Right lobe of liver (tissue), 6 donors: ENCODE measurements at places on chromosomes 4 and X. TPM values are rescaled to one million over a fixed set of nuclear protein-coding genes. Genes with fewer than 3 reads are reported as not detected.

ZCCHC4 gene
- total RNA-seq = 6.1 TPM

DNA sequence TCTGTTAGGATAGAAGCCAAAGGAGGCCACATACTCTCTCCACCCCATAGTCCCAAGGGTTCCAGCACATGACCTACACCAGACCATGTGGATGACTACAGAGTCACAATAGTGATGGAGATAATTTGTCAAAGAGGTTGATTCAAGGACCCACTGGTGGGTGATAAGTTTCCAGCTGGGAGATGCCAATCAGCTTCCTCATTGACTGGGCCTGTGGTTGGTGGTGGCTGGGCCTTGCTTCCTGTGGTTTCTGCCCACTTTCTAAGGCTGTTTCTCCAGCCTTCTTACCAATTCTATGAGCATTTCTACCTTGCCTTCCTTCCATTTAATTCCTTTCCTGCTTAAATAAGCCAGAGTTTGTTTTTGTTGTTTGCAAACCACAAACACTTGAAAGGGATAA lies 95.5 kb upstream of the CPEB2 start:
- no peak for DNase-seq

DNA sequence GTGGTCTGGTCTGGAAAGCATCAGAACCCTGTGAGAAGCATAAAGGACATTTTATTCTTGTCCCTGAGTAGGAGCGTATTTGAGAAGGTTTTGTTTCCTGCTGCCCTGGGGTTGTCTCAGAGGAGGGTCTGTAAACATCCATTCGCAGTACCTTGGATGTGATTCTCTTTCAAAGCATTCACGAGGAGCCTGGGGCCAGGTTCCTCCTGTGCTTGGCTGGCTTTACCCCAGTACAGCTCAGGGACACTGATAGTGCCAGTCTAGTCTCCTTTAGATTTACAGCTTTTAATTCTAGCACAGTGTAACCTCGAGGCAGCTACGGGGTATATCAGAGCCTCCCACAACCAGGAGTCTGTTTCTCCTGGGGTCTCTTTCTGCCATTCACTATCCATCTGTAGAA lies 2.7 kb downstream of the CLRN2 start:
- no peak for DNase-seq

GRCh38 chr4:69594382-69594781 lies 45.1 kb downstream of the UGT2A2 start:
- DNase-seq = no peak

DNA sequence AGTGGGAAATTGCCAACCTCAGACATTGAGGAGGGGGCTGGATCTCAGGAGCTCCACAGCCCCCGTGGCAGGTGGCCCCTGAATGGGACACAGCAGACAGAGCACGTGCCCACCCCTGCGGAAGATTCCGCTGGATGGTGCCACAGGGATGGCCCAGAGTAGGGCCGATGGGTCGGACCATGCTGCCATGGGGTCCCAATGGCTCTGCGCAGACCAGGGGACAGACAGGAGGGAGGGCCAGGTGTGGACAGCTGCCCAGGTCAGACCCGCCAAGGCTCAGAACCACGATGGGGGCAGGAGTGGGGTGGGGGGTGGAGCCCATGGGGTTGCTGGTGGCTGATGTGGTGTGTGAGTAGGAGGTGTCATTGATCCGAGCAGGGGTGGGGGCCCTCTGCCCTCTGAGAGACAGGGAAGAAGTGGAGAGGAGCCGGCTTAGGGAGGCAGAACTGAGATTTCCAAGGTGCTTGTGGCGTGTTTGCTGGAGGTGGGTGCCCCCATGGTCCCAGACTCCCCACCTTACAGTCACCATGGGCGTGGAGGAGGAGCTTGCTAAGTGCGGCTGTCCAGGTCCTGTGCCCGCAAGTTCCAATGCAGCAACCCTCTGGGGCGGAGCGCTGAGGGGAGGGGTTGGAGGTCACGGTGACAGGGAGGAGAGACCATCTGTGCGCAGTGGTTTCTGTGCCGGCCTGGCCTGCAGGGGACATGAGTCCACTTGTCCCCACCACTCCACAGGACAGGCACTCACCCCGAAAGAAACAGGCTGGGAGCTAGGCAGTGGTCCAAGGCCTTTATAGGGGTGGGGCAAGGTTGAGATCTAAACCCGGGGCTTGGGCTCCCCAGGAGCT lies 12.9 kb downstream of the SH3TC1 start:
- DNase-seq = no peak

SFRP2 gene
- total RNA-seq = not detected

SLC34A2 gene
- total RNA-seq = 0.61 TPM

DNA sequence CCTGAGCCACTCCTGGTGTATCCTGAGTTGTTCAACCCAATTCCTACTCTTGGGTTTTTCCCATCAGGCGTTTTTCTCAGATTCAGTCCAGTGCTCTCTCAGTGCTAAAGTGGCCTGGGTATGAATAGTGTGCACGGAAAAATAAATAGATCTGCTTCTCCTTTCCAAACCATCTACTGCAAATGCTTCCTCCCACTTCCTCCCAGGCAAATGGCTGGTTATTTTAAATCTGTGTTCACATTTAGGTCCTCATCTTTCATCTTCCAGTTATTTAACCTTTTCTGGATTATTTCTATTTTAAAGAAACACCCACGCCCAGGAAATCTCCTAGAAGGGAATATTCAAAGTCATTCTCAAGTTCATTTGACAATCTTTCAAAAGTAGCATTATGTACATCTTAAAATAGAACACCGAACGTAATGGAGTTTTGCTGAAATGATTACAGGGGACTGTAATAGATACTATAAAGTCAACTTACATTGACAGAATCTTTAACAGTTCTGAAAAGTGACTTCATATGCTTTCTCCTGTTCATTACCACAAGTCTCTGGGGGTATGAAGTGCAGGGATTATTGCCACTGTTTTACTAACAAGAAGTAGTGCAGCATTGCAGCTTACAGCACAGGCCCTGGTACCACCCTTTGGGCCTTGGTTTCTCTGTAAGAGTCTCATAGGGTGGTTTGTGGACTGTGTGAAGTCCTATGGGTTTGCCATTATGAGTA lies 66.3 kb downstream of the MED28 start:
- DNase-seq = no peak

SMIM20 gene
- total RNA-seq = 20.3 TPM

- no peak for DNase-seq
Measured at GRCh38 chrX:16202943-16203342, 35.7 kb downstream of the MAGEB17 start.
